ENCODE measurements at places on chromosomes 4 and X.

DNA sequence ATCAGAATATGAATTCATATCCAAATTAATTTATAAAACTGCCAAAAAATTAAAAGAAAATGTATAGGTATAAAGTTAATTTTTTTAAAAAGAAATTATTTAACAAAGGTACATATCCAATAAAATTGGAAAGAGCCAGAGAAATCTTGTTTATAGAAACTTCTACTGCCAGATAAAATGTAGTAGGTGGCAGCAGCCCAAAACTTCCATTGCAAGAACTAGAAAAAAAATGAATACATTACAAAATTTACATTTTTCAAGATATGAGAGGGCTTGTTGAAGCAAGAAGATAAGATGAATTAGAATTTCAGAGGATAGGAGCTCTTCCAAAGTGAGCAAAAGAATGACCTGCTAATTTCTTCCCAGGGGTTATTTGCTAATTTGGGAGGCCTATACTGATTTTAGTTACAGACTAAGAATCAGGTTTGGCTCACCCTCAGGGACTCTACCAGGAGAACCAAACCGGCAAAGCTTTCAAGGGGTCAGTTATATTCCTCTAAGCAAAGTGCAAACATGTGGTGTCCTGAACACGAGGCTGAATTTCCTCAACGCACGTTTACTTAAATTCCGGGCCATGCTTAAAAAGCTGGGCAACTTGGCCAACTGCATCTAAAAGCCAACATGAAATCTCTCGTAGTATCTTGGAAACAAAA is 17.5 kb downstream of the ANKRD50 start:
- no peak for DNase-seq

DNA sequence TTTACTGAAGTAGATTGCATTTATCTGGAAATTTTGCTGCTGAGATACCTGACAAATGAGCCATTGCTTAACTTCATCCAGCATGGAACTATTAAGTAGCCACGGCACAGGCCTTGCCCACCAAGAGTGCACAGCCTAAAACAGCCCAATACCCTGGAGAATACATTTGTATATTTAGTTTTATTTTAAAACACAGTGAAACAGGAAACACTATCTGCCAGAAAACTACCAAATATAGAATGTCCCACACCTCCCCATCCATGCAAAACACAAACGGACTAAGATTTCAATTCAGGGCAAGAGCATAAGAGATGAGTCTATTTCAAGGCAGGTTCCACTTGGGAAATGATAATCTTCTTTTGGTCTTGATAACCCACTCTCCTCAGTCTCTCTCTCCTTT is 57.1 kb downstream of the MAML3 start:
- DNase-seq, result no peak

DNA sequence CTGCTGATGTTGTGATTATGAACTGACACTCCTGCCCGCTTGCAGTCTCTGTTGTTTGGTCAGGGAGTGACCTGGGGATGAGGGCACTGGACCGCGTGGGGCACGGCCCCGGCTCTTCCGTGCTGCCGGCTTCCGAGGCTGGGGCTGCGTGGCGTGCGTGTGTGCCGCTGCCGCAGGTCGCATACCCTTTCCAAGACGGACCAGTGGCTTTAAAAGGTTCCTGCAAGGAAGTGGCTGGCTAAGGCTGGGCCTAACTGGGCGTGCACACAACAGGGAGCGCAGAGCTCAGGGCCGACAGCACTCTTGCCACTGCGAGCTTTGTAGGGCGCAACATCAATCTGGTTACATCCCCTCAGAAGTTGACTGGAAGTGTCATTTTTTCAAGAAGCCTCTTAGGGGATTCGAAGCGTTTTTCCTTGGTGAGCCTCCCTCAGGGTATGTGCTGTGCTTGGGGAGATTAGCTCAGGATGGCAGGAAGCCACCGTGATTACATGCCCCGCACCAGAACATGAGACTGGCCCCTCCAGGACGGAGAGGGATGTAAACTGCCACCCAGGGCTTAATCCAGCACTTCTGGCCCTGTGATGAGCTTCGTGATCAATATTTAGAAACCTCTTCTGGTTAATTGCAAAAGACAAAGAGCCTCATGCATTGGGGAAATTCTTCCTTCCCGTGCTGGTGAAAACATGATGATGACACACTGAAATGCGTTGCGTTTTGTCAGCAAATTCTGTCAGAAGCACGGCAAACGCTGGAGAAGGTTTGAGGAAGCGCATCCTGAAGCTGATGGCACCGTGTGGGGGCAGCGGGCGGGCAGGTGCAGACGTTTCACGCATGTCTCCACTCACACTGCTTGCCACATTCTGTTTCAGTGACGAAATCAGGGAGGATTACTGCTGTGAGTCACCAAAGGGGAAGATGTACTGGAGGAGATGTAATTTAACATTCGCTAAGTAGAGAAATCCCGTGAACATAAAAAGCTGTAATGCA is 11.1 kb downstream of the MAEA start:
- DNase-seq, result no peak

- DNase-seq, result no peak
Observed at GRCh38 chrX:23493941-23494374, 159.3 kb downstream of the PTCHD1 start.

GRCh38 chr4:81698538-81699296 is 227.0 kb upstream of the RASGEF1B start:
- no peak for DNase-seq

DNA sequence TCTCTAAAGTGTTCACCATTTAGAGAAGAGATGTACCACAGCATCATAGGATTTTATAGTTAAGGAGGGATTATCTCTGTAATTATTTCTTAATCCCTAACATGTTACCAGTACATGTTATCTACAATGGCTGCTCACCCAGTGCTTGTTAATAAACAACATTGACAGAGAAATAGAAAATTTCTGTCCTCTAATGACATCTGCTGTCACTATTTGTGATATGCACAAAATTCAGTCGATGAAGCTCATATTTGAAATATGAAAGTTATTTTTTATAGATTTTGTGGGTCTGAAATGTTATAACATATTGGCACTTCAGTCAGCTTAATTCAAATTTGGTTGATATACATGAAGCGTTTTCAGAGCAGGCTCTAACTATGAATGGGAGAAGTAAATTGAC is 48.8 kb upstream of the GRXCR1 start:
- DNase-seq, result no peak

GRCh38 chr4:159341522-159341921 is 238.6 kb downstream of the RAPGEF2 start:
- no peak for DNase-seq

DNA sequence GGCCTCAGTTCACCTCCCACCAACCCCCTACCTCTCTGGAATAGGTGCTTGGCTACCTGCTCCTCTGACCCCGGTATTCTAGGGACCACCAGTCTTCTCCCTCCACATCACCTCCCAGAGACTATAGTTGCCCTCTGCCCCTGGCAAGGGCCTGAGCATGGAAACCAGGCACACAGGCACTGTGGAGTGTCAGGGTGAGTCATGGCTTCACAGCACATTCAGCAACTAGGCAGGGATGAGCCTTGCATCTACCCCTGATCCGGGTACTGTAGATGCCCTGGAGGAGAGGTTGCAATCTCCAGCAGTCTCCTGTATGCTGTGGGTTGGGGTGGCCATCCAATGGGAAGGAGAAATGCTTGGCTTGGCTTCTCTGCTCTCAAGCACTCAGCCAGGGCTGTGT is 472.7 kb downstream of the IDS start:
- no peak for DNase-seq

DNA sequence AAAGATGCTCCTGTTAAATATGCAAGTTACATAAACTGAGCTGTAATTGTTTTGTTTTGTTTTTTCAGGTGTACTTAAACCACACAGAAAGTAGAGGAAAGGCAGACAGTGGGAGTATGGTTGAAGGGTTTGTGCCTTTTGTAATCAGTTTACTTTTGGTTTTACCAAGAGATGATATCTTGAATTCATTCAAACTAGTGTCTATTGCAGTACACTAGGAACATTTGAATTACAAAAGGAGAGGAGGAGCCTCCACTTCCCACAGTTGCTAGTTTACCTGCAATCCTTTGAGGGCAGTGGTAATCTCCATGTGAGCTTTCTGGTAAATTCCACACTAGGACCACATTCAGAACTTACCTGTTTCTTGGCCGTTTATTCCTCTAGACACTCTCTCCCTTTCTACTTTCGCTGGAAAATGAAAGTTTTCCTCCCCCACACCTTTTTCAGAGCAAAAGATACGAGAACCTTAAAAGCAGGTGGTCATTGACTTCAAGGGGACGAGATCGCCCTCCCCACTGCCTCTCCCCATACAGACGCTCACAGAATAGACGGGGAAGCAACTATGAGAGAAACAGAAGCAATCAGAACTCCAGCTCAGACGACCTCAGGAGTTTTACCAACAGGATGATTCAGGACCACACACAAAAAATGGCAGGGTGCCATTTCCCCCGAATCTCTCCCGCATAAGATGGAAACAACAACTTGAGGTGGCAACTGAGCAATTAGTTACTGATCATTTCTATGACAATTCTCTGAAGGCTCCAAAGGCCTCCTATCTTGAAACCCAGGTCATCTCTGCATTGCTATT is 3.3 kb downstream of the RBM47 start:
- no peak for DNase-seq

DNA sequence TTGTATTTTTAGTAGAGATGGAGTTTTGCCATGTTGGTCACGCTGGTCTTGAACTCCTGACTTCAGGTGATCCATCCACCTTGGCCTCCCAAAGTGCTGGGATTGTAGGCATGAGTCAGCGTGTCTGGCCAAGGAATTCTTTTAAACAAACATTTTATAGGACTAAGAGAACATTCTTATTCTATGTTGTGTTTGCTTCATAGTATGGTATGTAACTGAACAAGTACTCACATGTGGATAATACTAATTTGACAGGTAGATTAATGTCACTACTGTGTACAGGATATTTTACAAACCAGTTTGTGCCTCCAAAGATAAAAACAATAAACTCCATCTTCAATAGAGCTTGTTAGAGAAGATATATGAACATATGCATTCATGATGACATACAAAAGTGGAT is 1353.4 kb downstream of the PCDH7 start:
- DNase-seq, result no peak

- no peak for DNase-seq
Observed at GRCh38 chr4:2250357-2251072, 8.6 kb upstream of the HAUS3 start.

DNA sequence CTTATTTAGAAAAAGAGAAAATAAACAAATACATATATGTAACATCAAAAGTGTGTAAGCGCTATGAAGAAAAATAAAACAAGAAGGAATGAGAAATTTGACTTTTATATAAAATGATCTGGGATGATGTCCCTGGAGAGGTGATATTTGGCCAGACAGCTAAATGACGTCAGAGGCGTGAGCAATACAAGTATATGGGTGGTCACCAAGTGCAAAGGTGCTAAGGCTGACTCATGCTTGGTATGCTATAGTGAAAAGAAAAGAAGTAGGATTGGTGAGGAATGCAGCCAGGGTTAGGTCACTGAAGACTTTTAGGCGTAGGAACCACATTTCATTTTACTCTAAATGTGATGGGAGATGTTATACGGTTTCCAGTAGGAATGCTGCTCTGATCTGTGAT is 1049.1 kb upstream of the TENM3 start:
- DNase-seq, result no peak

DNA sequence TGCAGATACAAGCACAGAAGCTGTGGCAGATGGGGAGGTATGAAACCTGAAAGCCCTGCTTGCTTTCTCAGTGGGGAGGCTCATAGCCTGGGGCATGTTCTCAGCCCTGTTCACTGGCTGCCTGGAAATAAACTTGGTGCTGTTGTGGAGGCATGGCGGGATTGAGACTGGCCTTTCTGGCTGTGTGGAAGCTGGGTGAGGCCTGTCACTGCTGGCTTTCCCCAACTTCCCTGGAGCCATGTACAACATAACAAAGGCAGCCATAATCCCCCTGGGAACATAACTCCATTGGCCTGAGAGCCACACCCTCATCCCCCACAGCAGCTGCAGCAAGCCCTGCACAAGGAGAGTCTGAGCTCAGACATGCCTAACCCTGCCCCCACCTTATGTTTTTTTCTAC is 237.7 kb upstream of the TLL1 start:
- DNase-seq, result no peak

DNA sequence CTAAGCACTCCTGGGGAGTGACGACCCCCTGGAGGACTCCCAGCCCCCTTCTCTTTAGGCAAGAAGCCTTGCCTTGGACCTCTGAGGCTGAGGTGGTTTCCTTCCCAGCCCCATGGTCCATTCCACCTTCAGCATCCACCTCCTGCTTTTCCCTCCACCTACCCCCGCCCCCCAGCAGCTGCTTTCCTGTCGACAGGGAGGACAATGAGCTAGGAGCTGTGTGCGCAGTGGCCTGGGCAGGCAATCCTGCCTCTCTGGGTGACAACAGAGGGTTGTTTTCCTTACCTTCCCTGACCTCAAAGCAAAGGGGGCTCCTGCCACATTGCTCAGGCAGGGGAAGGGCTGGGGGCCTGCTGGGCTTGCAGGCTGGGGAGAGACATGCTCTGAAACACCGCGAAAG is 123.5 kb downstream of the BCOR start:
- no peak for DNase-seq

DNA sequence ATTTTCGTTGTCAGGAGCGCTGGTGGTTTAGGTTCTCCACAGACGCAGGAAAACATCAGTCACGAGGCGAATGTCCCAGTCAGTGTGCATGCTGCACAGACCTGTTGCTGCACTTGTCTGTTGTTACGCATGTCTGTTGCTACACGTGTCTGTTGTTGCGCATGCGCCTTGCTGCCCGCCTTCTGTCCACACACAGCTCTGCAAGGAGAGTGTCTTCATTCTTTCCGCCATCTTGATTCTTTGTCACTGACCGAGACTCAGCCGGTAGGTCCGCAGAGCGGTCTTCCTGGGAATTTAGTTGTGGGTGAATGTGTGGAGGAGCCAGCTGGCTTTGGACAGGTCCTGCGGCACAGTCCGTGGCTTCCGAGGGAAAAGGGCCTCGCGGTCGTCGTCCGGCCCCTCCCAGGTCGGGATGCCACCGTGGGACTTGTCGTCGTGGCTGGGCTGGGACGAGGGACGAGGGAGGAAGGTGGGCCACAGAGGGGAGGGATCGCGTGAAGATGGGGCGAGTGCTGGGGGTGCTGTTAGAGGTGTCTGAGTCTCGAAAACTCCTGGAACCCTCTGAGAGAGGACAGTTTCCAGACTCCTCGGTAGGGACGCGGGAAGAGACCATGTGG is at the start of gene PAGE2B:
Gene PAGE2B, plus strand, starts transcription at position 180 of the 617 bp plus-strand sequence. CDS start 1,012 bp downstream, outside the sequence.
- no peak for DNase-seq

DNA sequence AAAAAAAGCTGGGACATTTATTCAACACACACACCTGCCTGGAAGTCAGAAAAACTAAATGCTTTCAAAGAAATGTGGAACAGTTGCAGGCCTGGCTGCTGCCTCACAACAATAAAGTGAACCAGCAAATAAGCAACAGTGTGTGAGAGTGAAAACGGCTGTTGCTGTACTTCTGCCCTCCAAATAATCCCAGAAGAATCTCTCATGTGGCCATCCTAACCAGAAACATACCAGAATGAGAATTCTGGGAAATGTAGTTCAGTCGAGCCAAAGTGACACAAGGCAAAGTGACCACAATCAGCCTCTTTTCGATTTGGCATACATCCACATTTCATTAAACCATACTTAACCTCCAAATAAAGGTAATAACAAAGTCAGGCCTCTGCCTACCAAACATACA is 204.5 kb downstream of the SLC7A11 start:
- no peak for DNase-seq

GRCh38 chr4:1749826-1750225 is 28.5 kb downstream of the TACC3 start:
- no peak for DNase-seq
